ENCODE measurements at places on chromosomes 7 and 10. TPM values are rescaled to one million over a fixed set of nuclear protein-coding genes. Genes with fewer than 3 reads are reported as not detected.

CHAT gene
- total RNA-seq, result not detected

MINDY4 gene
- total RNA-seq, result 28.4 TPM

LHFPL3 gene
- total RNA-seq, result 7.2 TPM

GIMAP5 gene
- 10.1 TPM for total RNA-seq

RPEL1 gene
- total RNA-seq, result 3.9 TPM

TMEM196 gene
- 14.9 TPM for total RNA-seq

HKDC1 gene
- total RNA-seq, result not detected

DNA sequence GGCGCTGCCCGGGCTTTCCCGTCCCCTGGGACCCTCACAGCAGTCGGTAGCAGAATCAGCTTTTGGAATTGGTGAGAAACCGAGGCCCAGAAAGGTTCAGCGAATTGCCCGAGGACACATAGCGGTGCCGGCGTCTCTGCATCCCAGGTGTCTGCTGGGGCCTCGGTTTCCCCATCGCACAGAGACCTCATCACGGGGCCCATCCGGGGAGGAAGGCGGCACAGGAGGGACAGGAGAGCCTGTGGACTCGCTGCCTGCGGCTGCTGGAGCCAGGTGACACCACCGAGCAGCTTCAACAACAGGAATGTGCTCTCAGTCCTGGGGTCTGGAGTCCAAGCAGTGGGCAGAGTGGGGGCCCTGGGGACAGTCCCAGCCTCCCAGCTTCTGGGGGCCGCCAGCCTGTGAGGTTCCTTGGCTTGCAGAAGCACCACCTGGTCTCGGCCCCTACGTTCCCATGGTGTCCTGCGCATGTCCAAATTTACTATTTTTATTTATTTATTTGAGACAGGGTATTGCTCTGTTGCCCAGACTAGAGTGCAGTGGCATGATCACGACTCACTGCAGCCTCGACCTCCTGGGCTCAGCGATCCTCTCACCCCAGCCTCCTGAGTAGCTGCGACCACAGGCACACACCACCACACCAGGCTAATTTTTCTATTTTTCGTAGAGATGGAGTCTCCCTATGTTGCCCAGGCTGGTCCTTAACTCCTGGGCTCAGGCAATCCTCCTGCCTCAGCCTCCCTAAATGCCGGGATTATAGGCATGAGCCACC is 539 bp upstream of the COX19 start:
- no peak for DNase-seq

DNA sequence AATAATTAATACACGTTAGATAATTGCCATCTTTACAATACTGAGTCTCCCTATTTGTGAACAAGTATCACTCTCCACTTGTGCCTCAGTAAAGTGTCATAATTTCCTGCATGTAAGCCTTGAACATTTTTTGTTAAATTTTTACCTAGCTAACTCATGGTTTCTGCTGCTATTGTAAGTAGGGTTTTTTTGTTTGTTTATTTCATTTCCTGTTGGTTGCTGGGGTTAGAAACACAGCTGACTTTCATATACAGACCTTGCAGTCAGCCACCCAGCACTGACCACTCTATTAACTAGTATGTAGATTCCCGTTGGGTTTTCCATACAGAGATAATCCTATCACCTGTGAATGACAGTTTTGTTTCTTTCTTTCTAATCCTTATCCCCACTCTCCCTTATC is 133.3 kb downstream of the MPP7 start:
- no peak for DNase-seq

DNA sequence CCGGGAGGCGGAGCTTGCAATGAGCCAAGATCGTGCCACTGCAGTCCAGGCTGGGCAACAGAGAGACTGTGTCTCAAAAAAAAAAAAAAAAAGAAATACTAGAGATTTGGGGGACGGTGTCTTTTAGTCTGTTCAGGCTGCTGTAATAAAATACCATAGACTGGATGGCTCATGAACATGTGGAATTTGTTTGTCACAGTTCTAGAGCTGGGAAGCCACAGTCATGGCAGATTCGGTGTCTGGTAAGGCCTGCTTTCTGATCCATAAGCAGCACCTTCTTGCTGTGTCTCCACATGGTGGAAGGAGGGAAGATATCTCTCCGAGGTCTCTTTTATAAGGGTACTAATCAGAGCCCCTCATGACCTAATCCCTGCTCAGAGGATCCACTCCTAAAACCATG is 102.7 kb upstream of the MKLN1 start:
- no peak for DNase-seq

DNA sequence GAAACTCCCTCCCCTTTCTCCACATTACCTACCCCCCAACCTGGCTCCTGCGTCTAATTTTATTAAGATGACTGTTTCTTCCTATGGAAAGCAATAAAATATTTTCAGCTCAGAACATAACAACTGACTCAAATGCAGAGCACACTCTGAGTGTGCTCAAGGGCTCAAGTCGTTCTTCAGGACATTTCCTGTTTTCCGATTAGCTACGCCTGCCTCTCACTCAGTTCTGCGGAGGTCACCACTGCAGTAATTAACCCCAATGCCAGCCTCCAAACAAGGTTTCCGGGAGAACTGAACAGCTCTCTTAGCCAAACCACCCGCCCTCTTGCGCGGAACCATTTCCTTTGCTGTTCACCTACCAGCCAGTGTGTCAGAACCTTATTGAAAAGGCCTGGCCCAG is 19.3 kb downstream of the MYOF start:
- peak; percentile 71 for DNase-seq

DNA sequence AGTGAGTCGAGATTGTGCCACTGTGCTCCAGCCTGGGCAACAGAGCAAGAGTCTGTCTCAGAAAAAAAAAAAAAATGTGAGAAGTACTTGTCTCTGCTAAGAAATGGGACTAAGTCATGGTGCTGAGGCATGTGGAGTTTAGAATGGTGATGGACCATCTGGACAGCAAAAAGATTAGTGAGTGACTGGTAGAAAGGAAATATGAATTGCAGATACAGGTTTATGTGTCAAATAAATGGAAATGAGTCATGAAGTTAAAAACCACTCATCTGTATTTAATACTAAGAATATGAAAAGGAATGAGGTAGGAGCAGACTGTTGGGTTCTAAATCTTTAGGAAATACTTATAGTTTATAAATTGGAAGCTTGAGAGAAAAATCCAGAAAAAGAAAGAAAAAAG is 625.7 kb upstream of the ANKRD30A start:
- peak; percentile 38 for DNase-seq

- no peak for DNase-seq
Observed at GRCh38 chr7:124843336-124843735, 77.7 kb upstream of the GPR37 start.

DNA sequence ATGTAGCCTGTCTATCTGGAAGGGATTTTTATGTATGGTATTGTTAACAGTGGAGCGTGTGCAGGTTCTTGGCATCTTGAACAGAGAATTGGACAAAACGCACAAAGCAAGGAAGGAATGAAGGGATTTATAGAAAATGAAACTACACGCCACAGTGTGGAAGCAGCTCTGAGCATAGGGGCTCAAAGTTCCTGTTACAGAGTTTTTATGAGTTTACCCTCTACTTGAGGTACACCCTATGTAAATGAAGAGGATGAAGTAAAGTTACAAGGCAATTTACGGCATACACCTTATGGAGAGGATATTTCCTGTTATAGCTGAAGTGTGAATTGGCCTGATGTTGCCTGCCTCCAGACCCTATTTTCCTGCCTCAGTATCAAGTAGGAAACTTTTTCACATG is 33.3 kb downstream of the FANK1 start:
- DNase-seq, result no peak

GRCh38 chr10:31170636-31171035 is 139.0 kb upstream of the ZNF438 start:
- no peak for DNase-seq

DNA sequence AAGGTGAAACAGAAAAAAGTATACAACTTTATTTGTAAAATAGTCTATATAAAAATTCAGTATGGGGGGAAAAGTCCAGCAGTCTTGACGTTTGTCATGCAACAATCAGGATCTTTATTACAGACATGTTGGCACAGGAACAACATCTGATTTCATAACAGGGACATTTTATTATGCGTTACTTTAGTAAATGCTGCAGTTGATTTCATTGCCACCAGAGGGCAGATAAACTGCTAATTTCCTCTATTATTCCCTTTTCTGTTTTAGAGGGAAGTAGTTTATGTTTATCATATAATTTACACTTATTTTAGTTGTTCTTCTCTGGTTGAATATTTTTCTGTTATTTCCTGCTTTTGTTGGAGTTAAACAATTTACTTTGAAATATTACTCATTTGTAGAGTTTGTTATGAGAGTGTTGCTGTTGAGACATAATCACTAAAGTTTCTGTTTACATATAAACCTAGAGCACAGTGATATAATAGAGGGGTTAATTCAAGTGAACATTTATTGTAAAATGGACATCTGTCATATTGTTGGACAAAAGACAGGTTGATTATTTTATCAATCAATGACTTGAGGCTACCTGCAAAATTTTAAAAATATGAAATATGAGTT is 3.3 kb downstream of the PLXDC2 start:
- DNase-seq, result peak; percentile 75

- no peak for DNase-seq
Observed at GRCh38 chr7:149317986-149318672, 56.1 kb downstream of the ZNF783 start.

- peak; percentile 84 for DNase-seq
Observed at GRCh38 chr10:68406815-68407548, at the start of gene RUFY2. Gene RUFY2, minus strand, starts transcription at chr10:68407277. Its CDS starts 88 bp downstream, at chr10:68407189.

DNA sequence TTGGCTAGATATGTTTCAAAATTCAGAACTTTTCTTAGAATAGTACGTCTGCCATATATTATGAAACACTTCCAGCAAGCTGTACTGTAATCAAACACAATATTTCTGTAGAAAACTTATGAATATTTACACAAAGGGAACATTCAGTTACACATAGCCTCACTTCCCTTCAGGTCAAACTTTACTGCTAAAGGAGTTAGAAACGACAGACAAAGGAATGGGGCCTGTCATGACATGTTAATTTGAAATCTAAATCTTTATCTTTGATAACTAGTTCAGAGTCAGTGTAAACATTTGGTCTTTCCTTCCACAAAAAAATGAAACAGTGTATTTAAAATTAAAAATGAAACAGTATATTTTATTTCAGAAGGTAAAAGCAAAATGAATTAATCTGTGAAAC is 1.0 kb upstream of the CROT start:
- peak; percentile 33 for DNase-seq

GRCh38 chr7:77837275-77837674 is 38.7 kb downstream of the PHTF2 start:
- DNase-seq, result peak; percentile 12

GRCh38 chr7:75727881-75728593 is 10.7 kb downstream of the HIP1 start:
- no peak for DNase-seq

DNA sequence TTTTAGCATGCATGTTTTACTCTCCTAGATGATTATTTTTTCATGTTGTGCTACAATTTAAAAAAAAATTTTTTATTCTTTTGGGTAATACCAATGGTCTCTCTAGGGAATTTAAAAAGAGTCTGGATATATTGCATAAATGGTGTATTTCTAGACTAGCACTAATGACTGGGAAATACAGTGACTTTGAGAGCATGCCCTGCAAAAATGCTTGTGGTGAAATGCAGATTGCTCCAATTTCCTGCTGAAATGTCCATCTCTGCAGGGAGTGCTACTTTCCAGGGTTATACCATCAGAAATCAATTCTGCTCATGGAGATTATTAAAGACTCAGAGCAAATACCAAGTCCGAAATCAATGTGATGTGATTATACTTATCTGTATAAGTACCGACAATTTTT is 186.1 kb downstream of the PRKG1 start:
- no peak for DNase-seq

DNA sequence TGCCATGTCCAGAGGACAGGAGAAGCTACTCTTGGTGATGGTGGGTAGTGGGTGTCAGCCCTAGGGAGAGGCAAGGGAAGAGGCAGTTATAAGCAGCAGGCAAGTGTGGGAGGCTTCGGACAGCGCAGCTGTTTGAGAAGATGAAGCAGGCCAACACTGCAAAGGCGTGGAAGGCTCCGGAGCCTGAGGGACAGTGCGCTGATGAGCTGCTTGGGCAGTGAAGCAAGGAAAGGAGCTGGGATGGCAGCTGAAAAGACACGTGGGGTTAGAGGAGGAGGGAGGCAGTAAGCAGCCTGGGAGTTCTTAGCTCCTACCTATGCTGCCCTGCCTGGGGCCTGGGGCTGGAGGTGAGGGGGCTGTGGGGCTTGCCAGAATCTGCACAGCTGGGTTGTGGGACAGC is 50.1 kb upstream of the CRTAC1 start:
- no peak for DNase-seq

- no peak for DNase-seq
Observed at GRCh38 chr10:86229376-86229775, 137.2 kb downstream of the GRID1 start.

DNA sequence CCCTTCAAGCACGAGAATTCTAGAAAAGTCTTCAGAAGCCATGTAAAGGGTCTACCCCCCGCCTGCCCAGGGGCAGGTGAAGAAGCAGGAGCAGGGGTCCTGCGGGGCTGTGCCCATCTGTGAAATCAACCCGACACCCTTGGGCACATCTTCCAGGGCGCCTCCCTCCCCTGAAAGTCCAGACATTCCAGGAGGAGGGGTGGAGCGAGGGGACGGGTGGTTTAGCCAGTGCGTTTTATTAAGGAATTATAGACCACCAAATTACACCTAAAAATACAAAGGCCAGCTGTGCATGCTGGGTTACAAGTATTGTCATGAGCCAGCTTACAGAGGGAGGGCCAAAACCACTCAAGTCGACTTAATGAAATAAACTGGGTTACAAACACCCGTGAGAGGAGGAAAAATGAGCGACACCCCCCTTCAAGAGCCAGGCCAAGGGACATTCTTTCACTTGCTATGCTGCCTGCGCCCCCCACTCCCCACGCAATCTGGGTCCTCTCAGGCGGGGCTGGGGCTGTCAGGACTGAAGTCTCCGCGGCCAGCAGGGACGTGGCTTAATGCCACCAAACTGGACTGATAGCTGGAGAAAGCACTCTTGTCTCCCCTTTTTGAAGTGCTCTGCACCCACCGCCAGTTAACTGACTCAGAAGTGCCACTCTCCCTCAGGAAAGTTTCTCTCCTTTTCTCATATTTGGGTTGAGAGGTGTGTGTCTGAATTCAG is 360.3 kb downstream of the FRMD4A start:
- no peak for DNase-seq

GRCh38 chr10:62681211-62681940 is 123.1 kb upstream of the ADO start:
- no peak for DNase-seq

- DNase-seq, result no peak
Observed at GRCh38 chr10:34538281-34538829, 276.7 kb downstream of the PARD3 start.

GRCh38 chr7:35576031-35576573 is 118.8 kb downstream of the HERPUD2 start:
- DNase-seq, result no peak

DNA sequence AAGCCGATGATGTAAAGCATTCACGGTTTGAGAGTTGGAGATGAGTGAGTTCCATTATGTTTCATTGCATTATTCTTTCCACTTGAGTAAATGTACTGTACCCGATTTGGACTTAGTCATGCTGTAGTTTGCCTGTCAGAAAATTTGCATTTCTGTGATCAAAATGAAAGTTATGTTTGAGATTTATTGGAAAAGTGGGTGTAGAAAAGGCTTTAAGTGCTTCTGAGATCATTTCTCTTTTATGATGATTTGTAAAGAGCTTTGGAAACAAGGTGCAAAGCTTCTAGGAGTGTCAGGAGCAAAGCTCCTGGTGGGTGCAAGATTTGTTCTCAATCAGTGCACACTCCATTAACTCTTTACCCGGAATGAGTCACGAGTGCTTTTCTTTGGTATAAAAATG is 204.1 kb upstream of the POM121L12 start:
- DNase-seq, result peak; percentile 17

All from umbilical cord (tissue), 2 donors.